ENCODE measurements at places on chromosomes 16 and 17. TPM values are rescaled to one million over a fixed set of nuclear protein-coding genes. Genes with fewer than 3 reads are reported as not detected.

GRCh38 chr17:16131593-16131992 is 83.7 kb downstream of the NCOR1 start:
- no peak for DNase-seq
- H3K27me3 ChIP-seq, result peaks cover 2% of the 10 kb centered on the region
- H3K36me3 ChIP-seq, result peaks cover 21% of the 10 kb centered on the region
- no peak overlapping the region for H3K4me3 ChIP-seq
- H3K27ac ChIP-seq, result no peak overlapping the region

CLEC18C gene
- total RNA-seq, result not detected

DNA sequence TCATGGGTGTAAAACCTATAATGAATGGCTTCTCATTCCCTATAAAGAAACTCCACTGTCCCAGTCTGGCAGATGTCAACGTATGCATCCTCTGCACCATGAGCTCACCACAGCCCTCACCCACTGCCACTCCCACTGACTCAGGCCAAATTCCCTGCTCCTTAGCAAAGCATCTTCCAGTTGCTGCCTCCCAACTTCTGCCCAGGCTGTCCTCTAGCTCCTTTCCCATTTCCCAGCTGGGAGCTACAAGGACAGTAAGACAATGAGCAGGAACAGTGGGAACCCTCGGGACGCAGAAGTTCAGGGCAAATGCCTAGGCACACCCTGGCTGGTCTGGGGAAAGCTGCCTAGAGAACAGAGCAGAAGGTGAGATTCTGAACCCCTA is 9.1 kb upstream of the THAP11 start:
- peaks cover 3% of the 10 kb centered on the region for H3K27me3 ChIP-seq
- peaks cover 15% of the 10 kb centered on the region for H3K4me1 ChIP-seq
- peak overlapping the region; percentile 91 for H3K27ac ChIP-seq
- H3K4me3 ChIP-seq, result peak overlapping the region; percentile 88
- peaks cover 11% of the 10 kb centered on the region for H3K36me3 ChIP-seq

- H3K27me3 ChIP-seq, result peaks cover 53% of the 10 kb centered on the region
- H3K4me1 ChIP-seq, result no peaks in the 10 kb centered on the region
- no peak for DNase-seq
- H3K4me3 ChIP-seq, result no peak overlapping the region
Measured at GRCh38 chr16:85984947-85985451, 86.0 kb downstream of the IRF8 start.

DNA sequence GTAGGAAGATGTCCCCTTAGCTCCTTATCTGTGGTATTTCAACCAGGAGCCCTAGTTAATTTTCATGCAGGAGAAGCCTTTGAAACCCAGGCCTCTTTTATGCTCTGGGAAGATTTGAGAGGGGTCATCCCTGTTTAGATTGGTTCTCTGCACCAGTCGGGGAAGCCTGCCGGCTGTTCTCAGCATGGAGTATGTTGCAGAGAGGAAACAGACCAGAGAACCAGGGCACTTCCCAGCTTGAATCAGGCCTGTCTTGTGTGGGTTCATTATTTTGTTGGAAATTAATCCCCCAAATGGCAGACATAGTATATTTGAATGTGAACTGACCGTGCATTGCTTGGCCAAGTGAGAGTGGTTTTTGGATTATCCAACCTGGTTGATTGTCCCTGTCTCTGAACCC is 1082.1 kb upstream of the RBFOX1 start:
- no peaks in the 10 kb centered on the region for H3K4me1 ChIP-seq
- H3K27me3 ChIP-seq, result no peaks in the 10 kb centered on the region
- no peak overlapping the region for H3K4me3 ChIP-seq
- H3K36me3 ChIP-seq, result no peaks in the 10 kb centered on the region
- H3K27ac ChIP-seq, result no peak overlapping the region

- DNase-seq, result no peak
- H3K27me3 ChIP-seq, result peaks cover 15% of the 10 kb centered on the region
- no peak overlapping the region for H3K4me3 ChIP-seq
- no peaks in the 10 kb centered on the region for H3K4me1 ChIP-seq
Measured at GRCh38 chr17:222172-222571, 40.7 kb upstream of the DOC2B start.

GRCh38 chr17:81576621-81577277 is 24.6 kb upstream of the FAAP100 start:
- H3K4me3 ChIP-seq, result peak overlapping the region; percentile 73
- peaks cover 9% of the 10 kb centered on the region for H3K27me3 ChIP-seq
- peak; percentile 82 for DNase-seq
- H3K36me3 ChIP-seq, result peaks cover 53% of the 10 kb centered on the region
- peak overlapping the region; percentile 94 for H3K27ac ChIP-seq

MGAT5B gene
- 1.4 TPM for total RNA-seq

TLCD3B gene
- 0.27 TPM for total RNA-seq

SRL gene
- not detected for total RNA-seq

GRCh38 chr17:36934144-36934691 is 3.1 kb upstream of the LHX1 start:
- H3K4me1 ChIP-seq, result peaks cover 20% of the 10 kb centered on the region
- H3K4me3 ChIP-seq, result peak overlapping the region; percentile 33
- no peak for DNase-seq
- H3K27me3 ChIP-seq, result peaks cover 91% of the 10 kb centered on the region

NTN1 gene
- total RNA-seq, result not detected

- peaks cover 76% of the 10 kb centered on the region for H3K4me1 ChIP-seq
- peak overlapping the region; percentile 2 for H3K4me3 ChIP-seq
- no peaks in the 10 kb centered on the region for H3K27me3 ChIP-seq
- H3K27ac ChIP-seq, result peak overlapping the region; percentile 97
Measured at GRCh38 chr17:69607162-69607834, 192.8 kb downstream of the MAP2K6 start.

DNA sequence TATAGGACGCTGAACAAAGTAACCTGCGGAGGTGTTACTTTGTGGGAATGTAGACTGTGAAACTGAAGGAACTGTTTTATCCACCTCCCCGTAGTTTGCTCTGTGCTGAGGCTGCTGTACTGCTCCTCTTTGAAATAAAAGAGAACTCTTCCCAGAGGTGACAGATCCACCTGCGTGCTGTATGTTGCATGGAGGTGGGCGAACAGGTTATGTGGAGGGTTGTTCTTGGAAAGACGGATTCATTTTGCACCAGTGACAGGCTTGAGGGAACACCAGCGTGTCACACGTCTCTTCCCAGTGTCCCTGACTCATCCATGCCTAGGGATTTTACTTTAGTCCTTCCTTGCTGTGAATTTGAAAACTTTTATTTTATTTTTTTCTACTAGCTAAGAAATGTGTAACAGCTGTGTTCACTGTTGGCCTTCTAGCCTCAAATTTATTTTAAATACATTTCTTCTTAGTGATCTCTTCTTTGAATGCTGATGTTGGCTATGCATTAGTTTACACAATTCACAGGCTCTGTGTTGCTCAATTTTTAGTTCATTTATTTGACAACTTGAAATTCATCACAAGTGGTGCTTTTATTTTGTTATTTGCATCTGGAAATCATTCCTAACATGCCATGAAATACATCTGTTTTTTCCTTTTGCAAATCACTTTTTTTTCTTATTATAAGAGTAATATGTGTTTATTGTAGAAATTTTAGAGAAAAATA is 512.4 kb downstream of the CDH13 start:
- DNase-seq, result no peak
- H3K4me3 ChIP-seq, result no peak overlapping the region
- H3K27ac ChIP-seq, result no peak overlapping the region

DNA sequence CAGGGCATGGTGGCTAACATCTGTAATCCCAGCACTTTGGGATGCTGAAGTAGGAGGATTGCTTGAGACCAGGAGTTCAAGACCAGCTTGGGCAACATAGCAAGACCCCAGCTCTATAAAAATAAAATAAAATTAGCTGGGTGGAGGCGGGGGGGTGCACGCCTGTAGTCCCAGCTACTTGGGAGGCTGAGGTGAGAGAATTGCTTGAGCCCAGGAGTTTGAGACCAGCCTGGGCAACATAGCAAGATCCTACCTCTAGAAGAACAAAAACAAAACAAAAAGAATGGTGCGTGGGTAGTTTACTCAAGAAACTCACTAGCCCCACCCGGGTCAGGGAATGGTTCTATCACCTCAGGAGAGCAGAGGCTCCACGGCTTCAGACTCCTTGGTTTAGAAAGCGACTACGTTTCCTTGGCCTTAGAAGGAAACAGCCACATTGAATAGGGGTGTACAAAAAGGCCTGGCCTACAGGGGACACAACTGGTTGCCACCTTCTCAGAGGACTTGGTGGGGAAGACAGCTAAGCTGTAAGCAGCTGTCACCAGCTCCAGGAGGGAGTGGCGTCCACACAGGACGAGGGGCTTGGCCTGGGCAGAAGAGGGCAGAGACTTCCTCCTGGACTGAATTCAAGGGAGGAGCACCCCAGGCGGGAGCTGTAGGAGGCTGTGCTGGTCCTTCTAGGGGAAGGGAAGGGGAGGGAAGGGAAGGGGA is 716 bp downstream of the TK1 start:
- peaks cover 15% of the 10 kb centered on the region for H3K36me3 ChIP-seq
- no peaks in the 10 kb centered on the region for H3K27me3 ChIP-seq
- H3K4me1 ChIP-seq, result peaks cover 44% of the 10 kb centered on the region

- H3K36me3 ChIP-seq, result no peaks in the 10 kb centered on the region
- no peaks in the 10 kb centered on the region for H3K27me3 ChIP-seq
- no peak overlapping the region for H3K4me3 ChIP-seq
- H3K27ac ChIP-seq, result no peak overlapping the region
Measured at GRCh38 chr16:67449336-67449735, 18.4 kb downstream of the HSD11B2 start.

DNA sequence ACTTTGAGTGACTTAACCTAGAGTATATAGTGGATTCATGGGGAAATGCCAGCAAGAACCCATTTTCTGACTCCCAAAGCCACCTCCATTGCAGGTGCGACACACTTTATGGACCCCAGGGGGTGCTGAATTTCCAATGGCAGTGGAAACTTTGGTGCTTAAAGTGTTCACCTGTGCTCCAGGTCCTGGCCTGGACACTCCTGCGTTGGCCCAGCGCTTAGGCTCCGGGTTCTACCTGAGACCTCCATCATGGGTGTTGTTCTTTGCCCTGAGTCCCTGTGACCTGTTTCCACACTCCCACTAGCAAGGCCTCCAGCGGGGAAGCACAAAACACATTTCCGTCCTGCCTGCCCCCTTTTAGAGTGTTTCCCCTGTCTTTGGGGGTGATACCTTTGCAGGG is 3.0 kb downstream of the CCNF start:
- no peak overlapping the region for H3K27ac ChIP-seq
- no peak overlapping the region for H3K4me3 ChIP-seq
- H3K4me1 ChIP-seq, result peaks cover 28% of the 10 kb centered on the region
- peaks cover 22% of the 10 kb centered on the region for H3K36me3 ChIP-seq
- DNase-seq, result no peak

CACNB1 gene
- total RNA-seq, result 7.0 TPM

MED31 gene
- 23.5 TPM for total RNA-seq

- no peak overlapping the region for H3K27ac ChIP-seq
- peaks cover 40% of the 10 kb centered on the region for H3K27me3 ChIP-seq
- DNase-seq, result no peak
- no peak overlapping the region for H3K4me3 ChIP-seq
Measured at GRCh38 chr17:20954794-20955193, 88.0 kb downstream of the USP22 start.

RPA1 gene
- total RNA-seq, result 84.3 TPM

DNA sequence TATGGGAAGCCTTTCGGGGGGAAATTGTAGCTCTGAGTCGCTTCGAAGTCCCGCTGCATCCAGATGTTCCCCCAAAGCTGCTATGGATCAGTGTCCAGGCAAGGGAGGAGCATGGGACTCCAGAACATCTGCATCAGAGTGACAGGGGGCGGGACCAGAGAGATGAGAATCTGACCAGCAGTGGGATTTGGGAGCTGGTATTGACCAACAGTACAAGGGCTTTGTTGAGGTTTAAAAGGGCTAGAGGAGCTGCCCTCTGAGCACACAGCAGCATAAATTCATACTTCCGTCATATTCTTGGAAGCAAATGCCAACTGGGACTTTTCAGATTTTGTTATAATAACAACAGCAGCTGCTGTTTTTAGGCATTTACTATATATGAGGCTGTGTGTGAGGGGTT is 10.6 kb downstream of the RBFOX1 start:
- H3K27me3 ChIP-seq, result no peaks in the 10 kb centered on the region
- H3K36me3 ChIP-seq, result peaks cover 5% of the 10 kb centered on the region
- H3K27ac ChIP-seq, result no peak overlapping the region
- no peak overlapping the region for H3K4me3 ChIP-seq

B3GNT9 gene
- total RNA-seq, result 49.5 TPM

DNA sequence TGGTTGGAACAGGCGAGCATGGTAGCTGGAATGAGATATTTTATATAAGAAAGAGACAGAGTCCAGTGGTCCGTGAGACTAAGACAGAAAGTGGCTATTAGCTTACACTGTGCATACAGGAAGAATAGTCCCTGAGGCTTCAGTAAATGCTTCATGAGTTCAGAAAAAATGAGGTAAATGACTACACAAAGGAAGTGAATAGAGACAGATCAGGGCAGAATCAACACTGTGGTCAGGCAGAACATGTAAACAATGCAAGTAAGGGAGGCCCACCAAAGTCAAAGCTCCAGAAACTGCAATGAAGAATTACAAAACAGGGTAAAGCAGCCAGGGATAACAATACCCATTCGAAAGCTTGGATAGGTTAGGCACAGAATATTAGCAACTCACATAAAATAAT is 4.8 kb downstream of the ABCA10 start:
- H3K4me1 ChIP-seq, result no peaks in the 10 kb centered on the region
- H3K27me3 ChIP-seq, result peaks cover 2% of the 10 kb centered on the region
- no peak overlapping the region for H3K27ac ChIP-seq
- no peak overlapping the region for H3K4me3 ChIP-seq
- H3K36me3 ChIP-seq, result no peaks in the 10 kb centered on the region

DCTN5 gene
- total RNA-seq, result 80.2 TPM

DNA sequence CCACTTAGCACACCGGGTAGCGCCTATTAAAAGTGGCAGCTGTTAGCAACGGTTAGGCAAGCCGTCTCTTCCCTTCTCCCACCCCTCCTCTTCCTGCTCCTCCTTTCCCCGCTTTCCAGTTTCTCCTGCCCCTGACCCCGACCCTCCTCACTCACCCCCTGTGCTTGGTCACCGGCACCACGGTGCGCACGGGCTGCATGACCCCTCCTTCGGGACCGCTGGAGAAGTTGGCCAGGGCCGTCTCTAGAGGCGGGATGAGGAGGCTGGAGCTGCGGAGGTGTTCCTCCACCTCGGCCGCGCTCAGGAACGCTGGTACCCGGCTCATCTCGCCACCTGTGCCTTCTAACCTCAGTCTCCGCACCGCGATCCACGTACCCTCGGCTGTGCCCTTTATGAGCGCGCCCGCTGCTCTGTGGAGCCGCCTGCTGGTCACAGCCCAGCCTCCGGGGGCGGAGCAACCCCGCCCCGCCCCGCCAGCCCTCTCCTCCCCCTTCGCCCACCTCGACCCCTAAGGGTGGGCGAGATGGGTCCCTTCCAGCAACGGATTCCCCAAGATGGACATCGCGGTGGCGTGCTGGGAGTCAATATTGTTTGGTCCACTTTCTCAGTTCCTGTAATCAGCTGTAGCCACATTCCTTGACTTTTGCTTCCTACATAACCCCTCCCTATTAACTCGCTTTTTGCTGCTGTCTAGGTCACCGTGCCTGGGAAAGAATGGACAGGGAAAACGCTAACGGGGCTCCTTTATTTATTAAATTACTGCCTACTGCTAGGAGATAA is at the start of gene CRYM:
TSS of gene CRYM (minus strand) at position 364 of the 780 bp plus-strand sequence. CDS start at position 325, 39 bp downstream.
- no peaks in the 10 kb centered on the region for H3K36me3 ChIP-seq
- no peaks in the 10 kb centered on the region for H3K4me1 ChIP-seq

Measured in HFFc6 (cell line).